Activated T-cell treated with anti-CD3 and anti-CD28 coated beads, Interleukin-2, amount 50 U/mL, for 48 hours (primary cell): ENCODE measurements at places on chromosomes 3 and 15.

DNA sequence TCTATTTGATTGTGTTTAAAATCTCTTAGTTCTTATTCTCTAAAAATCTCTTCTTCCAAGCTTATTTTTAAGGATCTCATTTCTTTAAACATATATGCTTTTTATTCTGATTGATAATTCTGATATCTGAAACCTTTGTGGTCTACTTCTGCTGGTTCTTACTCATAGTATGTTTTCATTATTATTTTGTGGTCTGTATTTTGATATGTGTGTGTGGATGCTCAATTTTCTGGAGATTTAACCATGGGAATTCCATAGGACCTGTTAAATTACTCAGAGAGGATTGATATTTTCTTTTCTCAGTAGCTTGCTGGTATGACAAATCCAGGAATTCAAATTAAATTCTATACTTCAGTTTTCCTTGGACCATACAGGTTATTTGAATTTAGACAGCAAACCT lies 14.7 kb upstream of the HHLA2 start:
- DNase-seq, result no peak

DNA sequence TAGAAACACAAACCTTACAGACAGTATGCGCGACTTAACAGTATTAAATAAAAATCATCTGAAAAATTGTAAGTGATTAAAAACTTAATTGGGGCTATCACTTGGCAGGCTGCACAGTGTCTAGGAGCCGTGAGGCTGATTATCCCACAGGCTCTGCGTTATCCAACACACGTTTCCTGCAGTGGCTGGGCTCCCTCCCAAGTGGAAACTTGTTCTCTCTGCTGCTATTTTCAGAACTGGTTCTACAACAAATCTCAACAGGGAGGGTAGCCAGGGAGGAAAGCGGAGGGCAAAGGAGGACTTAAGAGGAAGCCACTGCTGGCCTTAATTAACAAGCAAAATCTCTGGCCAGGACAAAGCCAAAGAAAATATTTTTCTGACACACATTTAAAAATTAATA lies 555.2 kb downstream of the MAGI1 start:
- DNase-seq, result no peak

DNA sequence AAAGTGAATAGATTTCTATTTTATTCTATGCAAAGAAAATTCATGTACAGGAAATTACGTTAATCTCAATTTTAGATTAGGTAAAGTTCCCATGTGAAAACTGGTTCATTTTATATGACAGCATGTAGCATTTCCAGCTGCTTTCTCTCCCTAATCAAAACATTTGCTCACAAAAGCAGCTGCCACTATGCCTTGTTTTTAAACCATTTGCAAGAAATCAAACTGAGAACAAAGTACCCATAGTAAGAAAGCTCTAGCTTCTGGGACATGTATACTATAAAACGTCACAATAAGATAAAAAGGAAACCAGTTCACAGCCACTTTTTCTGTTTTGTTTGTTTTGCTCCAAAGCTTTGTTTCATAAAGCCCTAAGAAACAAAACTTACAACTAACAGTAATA lies 5.0 kb upstream of the CRYBG3 start:
- DNase-seq, result no peak

- DNase-seq, result no peak
These were observed 186.4 kb downstream of the ADAMTS9 start for GRCh38 chr3:64501298-64501906.

- DNase-seq, result no peak
These were observed 273.2 kb upstream of the RGMA start for GRCh38 chr15:93362203-93362602.

GRCh38 chr3:101623656-101624055 lies 49.7 kb downstream of the PCNP start:
- no peak for DNase-seq

GRCh38 chr15:61809216-61809615 lies 251.0 kb downstream of the VPS13C start:
- no peak for DNase-seq

GRCh38 chr3:184140436-184140835 lies 5.3 kb downstream of the EIF2B5 start:
- no peak for DNase-seq

DNA sequence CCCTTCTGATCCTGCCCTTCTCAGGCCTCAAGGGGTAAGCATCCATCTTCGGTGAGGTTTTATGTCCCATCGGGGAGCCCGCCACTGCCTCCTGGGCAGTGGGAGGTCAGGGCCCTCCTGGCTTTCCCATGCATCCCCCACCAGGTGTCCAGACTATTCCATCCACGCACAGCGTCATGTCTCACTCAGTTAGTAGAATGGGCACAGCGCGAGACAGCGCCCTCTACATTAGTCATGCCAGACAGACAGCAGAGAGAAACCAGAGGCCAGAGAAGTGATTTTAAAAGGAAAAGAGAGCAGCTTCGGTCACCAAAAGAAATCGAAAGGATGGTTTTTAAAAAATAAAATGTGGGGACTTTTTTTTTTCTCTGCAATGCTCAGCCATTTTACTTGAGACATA lies 49.8 kb downstream of the ZDHHC3 start:
- no peak for DNase-seq

DNA sequence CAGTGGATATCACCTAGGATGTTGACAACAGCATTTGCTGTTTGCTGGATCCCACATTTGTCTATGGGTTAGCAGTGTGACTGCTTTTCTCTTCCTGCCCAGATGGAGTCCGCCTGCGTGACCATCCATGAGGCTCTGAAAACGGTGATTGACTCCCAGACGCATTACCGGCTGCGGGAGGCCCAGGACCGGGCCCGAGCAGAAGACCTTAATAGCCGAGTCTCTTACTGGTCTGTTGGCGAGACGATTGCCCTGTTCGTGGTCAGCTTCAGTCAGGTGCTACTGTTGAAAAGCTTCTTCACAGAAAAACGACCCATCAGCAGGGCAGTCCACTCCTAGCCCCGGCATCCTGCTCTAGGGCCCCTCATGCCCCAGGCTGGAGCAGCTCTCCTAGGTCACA lies 11.0 kb downstream of the TMED3 start:
- DNase-seq, result no peak

DNA sequence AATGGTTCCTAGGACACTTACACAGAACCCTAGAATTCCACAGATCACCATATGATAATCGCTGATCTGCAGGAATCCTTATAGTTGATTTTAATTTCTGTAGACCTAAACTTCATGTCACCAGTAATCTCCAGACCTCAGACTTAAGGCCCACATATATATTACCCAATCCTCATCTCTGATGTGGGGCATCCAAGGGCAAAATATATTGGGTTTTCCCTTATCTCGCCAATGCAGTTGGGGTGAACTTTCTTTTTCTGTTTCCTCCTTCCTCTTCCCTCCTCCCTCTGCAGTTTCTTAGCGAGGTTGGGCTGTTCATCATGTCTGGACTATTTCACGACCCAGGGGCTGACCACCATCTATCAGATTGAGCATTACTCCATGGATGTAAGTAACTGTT lies 230.2 kb downstream of the P3H2 start:
- DNase-seq, result no peak

GRCh38 chr3:110504901-110505300 lies 566.7 kb upstream of the NECTIN3 start:
- DNase-seq, result no peak

DNA sequence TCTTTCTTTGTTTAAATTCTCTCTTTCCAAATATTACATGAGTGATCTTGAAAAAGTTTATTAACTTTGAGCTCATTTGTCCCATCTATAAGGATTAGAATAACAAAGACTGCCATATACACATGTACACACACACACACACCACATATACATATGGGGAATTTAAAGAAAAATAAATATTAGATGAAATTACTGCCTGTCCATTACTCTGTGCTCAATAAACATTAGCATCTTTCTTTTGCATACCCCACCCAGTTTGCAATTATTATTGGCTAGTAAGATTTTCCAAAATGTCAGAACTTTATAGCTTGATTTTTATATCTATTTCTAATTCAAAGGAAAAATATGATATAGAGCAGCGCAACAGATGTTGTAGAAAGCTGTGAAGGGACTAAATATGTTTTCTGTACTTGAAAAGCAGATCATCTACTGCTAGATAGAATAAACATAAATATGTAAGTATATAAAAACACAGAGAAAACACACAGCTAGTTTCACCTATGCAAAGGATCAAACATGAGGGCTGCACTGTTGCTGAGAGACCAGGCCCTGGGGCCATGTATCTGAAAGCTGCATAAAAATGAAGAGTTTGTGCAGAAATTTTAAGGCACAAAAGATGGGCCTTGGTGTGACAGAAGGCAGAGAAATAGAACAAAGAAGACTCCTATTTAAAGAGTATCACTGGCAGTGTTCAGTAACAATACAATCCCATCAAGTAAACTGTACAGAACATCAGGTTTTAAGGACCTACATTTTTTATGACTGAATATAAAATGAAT lies 114.2 kb upstream of the NECTIN3 start:
- no peak for DNase-seq

DNA sequence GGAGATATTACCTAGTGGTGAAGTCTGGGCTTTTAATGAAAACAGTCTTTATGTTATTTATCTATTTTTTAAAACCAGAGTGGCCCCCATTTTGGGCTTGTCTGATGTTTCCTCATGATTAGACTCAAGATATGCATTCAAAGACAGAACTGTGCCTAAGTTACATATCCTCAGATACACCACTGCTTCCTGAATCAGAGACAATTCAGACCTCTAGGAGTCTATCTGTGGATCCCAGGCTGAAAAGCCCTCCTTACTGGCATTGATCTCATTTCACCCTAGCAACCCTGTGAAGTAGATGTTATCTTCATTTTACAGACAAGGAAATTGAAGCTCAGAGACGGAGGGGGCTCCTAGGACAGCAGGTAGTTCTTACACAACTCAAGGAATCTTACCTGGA lies 16.8 kb upstream of the TGM5 start:
- DNase-seq, result no peak

GRCh38 chr3:183214277-183214612 lies 38.8 kb upstream of the B3GNT5 start:
- DNase-seq, result no peak

- no peak for DNase-seq
These were observed 159.8 kb downstream of the ERC2 start for GRCh38 chr3:56308471-56308870.

DNA sequence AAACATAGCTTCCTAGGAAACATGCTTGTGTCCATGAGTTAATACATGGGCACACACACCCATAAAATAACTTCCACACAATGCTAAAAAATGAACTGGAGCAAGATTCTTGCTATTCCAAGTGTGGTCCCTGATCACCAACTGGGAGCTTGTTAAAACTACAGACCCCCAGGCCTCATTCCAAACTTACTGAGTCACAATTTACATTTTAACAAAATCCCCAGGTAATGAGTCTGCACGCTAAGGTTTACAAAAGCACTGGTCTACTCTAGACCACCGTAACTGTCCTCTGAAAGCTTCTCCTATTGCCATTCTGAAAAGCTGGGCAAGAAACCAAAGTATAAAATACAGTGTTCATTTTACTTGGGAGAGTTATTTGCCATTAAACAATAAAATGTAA lies 45.4 kb downstream of the IGF2BP2 start:
- DNase-seq, result no peak

GRCh38 chr3:8273479-8273878 lies 228.1 kb upstream of the LMCD1 start:
- no peak for DNase-seq

DNA sequence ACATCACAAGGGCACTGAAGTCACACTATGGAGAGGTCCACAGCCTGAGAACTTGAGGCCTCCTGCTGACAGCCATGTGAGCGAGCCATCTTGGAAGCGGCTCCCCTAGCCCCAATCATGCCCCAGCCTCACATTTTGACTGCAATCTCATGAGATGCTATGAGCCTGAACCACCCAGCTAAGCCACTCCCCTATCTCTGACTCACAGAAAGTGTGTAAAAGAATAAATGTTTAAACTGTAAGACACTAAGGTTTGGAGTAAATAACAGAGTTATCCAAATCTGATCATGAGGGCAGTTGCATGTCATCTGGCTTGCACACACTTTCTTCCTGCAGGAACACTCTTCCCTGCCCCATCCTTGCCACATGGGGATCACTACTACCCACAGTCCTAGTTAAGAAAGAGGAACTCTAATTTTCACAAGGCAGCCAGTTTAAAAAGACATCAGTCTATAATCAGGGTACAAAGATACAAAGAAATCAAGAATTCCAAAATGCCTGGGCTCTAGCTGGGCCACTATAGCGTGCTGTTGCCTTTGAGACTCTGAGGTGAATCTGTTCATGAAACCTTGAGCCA lies 494.2 kb downstream of the FOXP1 start:
- no peak for DNase-seq

DNA sequence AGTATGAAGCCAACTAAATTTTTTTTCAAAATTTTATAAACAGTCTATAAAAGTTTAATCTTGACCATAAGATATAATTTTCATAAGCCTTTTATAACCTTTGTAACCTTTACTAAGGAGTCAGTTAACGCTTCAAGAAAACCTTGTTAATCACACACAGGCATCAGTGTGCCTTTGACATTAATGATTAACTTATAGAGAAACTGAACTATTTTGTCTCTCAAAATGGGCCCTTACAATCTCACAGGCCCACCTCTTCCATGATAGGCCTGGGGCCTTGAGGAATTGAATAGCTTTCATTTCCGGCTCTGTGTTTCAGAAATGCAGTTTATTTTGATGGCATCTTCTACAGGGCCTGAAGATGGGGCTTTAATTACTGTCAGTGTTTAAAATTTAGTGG lies 70.1 kb downstream of the CD200 start:
- no peak for DNase-seq

DNA sequence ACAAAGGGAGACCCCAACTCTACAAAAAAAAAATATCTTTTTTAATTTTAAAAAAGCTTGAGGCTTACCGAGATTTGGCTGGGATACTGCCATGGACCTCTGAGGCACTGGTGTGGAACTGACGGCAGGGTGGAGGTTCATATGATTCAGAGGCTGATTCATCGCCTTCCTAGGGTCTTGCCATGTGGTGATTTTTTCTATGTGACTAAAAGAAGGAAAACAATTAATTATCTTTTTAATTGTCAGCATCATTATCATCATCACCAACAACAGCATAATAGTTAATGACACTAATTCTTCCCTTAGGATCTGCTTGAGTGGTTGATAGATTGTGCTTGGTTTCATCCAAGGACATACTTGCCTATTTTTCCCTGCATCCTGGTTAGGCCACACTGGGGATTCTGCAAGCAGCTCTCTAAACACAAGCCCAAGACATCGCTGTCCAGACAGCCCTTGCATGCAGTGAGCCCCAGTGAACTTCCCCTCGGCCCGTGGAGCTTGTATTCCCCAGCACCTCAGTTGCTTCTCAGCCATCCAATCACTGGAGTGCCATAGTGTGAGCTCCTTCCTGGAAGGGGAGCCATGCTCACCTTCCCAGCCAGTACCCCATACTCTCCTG lies 84.9 kb downstream of the WWTR1 start:
- no peak for DNase-seq

- no peak for DNase-seq
These were observed 32.1 kb upstream of the RGMA start for GRCh38 chr15:93121107-93121506.

GRCh38 chr3:14581334-14582044 lies 41.3 kb upstream of the GRIP2 start:
- DNase-seq, result no peak

DNA sequence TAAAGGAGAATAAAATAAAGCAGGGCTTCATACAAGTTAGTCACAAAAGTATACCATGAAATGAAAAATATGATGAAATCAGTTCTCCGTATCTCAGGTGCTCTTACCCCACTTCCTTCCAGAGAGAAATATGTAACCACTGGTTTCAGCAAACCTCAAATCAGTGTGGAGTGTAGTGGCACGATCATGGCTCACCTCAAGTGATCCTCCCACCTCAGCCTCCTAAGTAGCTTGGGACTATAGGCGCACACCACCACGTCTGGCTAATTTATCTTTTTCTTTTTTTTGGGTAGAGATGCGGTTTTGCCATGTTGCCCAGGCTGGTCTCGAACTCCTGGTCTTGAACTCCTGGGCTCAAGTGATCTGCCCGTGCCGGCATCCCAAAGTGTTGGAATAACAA lies 24.2 kb downstream of the DENND4A start:
- no peak for DNase-seq
